Kidney glomerular epithelial cell (primary cell): ENCODE measurements at places on chromosomes 12 and 14.

DNA sequence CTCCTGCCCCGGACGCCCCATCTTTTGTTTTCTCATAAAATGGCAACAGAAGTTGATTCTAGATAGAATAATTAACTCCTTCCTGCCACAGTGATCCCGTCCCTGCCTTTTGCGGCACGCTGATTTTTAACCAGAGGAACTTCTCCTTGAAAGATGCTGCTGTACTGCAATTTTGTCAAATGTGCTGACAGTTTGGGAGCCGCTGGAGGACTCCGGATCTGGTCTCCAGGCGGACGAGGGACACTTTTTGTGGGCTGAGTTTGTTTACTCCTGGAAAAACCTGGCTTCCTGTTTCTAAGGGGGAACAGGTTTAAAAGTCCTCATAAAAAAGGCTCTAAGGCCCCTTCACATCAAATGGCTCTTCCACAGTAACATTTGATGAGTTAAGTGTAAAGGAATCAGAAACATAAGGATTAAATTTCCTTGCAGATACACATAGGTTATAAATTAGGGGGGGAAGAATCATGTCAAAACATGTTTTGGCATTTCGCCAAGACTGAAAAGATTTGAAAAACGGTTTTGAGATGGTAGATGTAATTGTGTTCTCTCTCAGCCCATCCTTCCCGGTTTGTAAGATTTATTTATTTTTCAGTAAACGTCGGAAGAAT lies 15.5 kb downstream of the FZD10 start:
- DNase-seq: no peak

DNA sequence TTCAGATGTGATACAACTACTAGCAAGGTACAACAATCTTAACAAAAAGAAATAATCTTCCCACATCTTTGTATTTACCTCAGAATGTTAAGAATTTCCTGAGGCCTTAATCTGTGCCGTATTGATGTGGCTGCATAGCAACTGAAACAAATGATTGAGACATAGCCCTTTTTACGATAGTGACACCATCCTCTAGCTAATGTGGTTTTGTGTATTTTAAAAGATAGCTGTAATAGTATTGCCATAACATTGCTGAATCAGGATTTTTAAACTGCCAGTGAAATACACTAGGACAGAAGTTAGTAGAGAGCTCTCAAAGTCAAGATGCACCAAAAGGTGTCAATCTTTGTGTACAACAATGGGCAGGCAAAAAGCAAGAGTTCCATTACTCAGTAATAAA lies 11.9 kb downstream of the NPAS3 start:
- DNase-seq: no peak

DNA sequence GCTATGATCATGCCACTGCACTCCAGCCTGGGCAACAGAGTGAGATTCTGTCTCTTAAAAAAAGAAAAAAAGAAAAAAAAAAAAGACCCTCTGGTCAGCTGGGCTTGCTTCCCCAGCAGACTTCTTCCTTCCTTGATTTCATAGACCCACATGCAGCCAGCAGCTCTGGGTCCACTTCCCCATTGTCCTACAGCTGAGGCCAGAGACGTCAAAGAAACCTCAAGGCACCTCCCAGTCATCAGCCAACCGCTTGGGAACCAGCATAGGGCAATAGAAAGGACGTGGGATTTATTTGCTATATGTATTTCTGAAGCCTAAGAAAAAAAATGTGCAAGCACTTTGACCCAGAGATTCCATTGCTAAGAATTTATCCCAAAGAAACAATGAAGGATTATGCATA lies 35.4 kb upstream of the SPPL3 start:
- DNase-seq: no peak

- no peak for DNase-seq
These were observed 35.2 kb downstream of the CDC42BPB start for GRCh38 chr14:103022002-103022684.

- DNase-seq: no peak
These were observed 35.8 kb downstream of the CCDC175 start for GRCh38 chr14:59540852-59541251.

- DNase-seq: no peak
These were observed 8.9 kb downstream of the MSRB3 start for GRCh38 chr12:65287426-65287825.

DNA sequence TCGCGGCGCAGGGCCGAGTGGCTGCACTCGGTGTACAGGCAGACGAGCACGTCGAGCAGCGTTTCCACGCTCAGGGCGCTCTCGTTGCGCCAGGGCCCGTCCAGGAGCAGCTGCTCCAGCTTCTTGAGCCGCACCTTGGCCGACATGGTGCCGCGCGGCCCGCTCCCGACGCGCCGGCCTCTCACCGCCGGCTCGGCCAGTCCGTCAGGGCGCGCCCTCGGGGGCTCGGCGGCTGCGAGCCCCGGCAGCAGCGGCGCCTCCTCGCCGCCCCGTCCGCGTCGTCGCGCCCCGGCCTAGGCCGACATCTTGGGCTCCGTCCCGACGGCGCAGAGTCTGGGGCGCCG lies 349 bp downstream of the CDC42BPB start:
- no peak for DNase-seq

GRCh38 chr12:124684496-124684895 lies 117.1 kb upstream of the NCOR2 start:
- DNase-seq: no peak
